Mucosa of gallbladder (tissue), 1 donor: ENCODE measurements at places on chromosomes 11 and 22.

GRCh38 chr11:19786644-19787043, 74.0 kb downstream of the NAV2 start:
- DNase-seq: no peak

GRCh38 chr11:65637794-65638419, at the start of gene SIPA1:
Gene SIPA1, plus strand, starts transcription at chr11:65638101. Its CDS starts 2,821 bp downstream, at chr11:65640922.
- peak; percentile 75 for DNase-seq

- DNase-seq: no peak
Observed at GRCh38 chr11:28284196-28284595, 176.0 kb downstream of the METTL15 start.

DNA sequence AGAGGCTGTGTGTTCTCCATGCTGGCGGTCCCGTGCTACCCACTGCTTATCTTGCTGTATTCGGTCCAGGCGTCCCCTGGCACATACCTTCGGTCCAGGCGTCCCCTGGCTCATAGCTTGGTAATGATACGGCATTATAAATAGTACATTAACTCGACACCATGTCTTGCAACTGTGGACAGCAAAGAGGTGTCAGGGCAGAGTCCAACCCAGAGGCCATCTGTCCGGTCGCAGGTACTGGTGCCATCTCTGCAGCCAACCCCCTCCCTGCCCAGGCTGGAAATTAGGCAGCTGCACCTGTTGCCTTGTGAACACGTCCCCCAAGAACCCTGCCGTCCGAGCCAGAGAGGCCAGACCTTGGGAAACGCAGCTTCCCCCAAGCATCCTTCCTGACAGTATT, 634.3 kb downstream of the BRD1 start:
- no peak for DNase-seq

- no peak for DNase-seq
Observed at GRCh38 chr11:83235825-83236224, 42.3 kb downstream of the ANKRD42 start.

- DNase-seq: peak; percentile 30
Observed at GRCh38 chr11:125457814-125458343, 38.2 kb downstream of the FEZ1 start.

- no peak for DNase-seq
Observed at GRCh38 chr11:118051611-118052461, 25.0 kb upstream of the TMPRSS4 start.

DNA sequence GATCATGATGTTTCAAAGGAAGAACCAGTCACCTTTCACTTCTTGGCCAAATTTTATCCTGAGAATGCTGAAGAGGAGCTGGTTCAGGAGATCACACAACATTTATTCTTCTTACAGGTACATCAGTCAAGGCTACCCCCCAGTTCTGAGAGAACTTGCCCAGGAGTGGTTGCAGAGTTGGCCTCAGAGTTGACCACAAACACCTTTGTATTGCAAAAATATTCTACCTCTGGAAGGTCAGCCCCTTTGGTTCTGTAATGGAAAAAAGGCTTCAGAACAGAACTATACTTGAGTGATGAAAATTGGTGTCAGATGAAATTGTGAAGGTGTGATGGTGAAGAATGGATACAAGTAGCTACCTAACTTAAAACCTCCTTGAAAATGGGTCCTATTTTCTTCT, 35.7 kb downstream of the NF2 start:
- no peak for DNase-seq

DNA sequence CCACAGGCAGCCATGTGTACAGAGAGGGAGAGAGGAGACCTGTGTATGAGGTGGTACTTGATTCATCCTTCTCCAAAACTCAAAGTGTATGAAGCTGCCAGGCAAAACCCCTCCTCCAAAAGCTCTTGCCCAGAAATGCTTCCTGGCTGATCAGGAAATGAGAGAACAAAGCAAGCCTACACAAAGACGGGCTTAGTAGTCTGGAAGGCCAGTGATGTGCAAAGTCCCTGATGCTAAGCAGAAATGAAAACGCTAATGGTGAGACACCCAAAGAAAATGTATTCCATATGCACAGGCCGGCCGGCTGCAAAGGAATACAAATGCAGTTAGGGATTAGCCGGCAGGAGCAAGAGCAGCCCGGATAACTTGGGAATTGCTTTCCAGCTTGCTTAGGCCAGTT, 234.9 kb upstream of the CADM1 start:
- no peak for DNase-seq

DNA sequence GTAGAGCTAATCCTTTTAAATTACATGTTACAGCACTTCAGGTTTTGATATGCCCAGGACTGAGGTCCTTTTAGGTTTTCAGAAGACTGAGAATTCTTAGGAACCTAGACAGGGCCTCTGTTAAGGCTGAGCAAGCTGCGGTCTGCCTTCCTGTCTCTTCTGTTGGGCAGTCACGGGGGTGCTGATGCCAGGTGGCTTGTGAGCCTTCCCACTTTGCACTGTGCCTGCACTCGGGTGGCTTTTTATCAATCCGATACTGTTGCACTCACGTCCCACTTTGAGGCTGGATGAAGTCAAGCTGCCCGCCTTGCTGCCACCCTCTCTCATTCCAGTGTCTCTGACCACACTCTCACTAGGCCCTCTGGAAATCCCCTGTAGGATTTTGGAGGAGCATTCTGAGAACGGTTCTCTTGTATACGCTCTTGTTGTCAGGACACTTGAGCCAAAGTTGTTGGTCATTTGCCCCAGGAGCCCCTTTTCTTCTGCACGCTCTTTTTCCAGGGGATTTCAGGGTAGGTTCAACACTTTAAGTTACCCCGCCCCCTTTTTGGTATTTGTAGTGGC, 141.8 kb downstream of the TEAD1 start:
- no peak for DNase-seq

GRCh38 chr11:42709216-42709615, 602.6 kb upstream of the API5 start:
- DNase-seq: no peak

GRCh38 chr11:65131417-65131776, 2.9 kb downstream of the SYVN1 start:
- no peak for DNase-seq

- DNase-seq: no peak
Observed at GRCh38 chr22:49685116-49685515, 142.6 kb downstream of the BRD1 start.
